C1 segment of cervical spinal cord (tissue), 14 donors: ENCODE measurements at places on chromosomes 3 and 15.

DNA sequence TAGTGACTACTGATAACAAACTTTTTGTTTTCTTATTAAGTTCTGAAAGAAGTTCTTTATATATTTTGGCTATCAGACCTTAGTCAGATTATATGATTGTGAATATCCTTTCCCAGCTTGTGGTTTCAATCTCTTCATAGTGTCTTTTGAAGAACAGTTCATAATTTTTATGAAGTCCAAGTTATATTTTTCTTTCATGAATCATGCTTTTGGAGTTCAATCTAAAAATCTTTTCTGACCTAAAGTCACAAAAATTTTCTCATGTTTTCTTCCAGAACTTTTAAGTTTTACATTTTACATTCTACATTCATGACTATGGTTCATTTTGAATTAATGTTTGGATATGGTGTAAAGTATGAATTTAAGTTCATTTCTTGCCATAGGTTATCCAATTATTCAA, 34.2 kb upstream of the OCA2 start:
- DNase-seq, result no peak

- no peak for DNase-seq
These were observed 198.5 kb upstream of the RARB start for GRCh38 chr3:25229586-25229985.

- no peak for DNase-seq
These were observed 137.0 kb downstream of the LMLN start for GRCh38 chr3:198097048-198097447.

- DNase-seq, result no peak
These were observed 29.6 kb upstream of the EHHADH start for GRCh38 chr3:185283374-185283935.

DNA sequence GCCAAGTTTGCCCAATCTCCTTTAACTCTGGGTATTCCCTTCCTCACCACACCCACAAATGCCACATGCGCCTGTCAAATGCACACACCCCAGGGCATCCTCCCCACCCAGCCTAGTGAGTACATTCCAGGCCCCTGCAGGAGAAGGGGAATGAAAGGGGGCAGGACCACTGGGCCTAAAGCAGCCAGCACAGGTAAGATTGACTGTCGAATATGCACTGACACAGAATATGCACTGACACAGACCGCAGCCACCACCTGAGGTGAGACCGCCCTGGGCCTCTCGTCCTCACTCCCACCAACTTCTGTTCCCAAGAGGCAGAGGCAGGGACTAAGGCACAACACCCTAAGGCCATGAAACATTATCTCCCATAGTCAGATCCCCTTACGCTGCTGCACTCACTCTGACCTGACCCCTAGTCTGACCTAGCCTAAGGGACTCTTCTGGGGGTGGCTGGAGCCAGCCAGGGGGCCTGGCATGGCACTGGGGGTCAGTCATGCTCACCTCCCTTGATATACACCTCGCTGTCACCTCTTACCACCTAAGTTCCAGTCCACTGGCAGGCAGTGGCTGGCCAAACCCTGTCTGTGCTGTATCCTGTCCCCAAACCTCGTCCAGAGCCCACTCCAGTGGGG, 10.8 kb downstream of the AP3B2 start:
- no peak for DNase-seq

DNA sequence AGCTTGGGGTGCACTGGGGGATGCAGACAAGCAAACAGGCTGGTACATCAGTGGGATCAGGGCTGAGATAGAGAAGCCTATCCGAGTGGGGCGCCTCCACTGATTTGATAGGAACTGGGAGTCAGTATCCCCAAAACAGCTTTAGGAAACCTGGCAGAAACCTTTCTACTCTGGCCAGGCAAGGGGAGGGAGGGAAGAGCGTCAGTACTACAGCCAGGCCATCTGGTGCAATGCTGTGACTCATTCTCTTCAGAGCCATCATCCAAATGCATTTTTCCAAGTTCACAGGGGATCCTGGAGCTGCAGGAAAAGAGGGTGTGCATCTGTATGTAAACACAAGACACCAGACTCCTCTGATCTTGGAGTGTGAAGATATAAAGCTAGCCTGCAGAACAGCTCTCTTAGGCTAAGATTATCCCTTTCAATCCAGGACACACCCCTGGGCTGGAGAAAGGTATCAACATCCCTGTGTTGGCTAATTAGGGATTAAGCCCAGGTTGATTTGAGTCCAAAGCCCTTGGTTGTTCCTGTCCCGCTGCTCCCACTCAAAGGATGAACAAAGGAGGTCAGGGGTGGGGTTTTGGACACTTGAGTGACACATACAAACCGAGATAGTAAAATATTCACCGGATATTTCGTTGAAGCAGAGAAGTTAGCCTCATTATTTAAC, 9.3 kb downstream of the GALNT15 start:
- no peak for DNase-seq

DNA sequence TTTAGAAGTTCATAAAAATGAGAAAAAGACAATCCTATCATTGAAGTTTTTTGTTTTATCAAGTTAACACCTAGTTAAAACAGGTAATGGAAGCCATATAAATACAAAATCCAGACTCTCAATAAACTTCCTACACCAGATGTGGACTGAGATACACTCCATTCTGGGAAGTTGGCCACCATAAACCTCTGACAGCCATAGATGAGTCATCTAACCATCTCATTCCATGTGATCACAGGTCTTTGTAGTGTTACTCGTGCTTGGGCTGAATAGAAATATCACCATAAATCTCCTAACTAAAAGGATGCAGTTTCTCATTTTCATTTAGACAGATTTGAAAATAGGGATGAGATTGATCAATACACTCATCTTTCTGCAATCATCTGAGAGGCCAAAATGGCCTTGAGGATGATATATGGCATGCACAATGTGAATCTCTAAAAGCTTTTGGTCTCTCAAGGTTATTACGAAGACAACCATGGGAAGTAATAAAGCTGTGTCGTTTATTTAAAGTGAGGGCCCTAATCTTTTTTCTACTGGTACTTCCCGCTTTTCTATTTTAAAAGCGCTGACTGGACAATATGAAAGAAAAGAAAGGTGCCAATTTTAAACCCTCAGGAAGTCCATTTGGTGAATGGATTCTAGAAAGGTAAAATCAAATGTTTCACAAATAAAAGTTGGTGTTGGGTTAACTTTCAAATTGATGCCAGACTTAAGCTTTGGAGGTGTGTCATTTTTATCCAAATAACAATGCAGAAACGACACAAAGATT, 155.5 kb downstream of the POLR2M start:
- DNase-seq, result no peak

GRCh38 chr3:45497963-45498362, 96.6 kb upstream of the LIMD1 start:
- no peak for DNase-seq

DNA sequence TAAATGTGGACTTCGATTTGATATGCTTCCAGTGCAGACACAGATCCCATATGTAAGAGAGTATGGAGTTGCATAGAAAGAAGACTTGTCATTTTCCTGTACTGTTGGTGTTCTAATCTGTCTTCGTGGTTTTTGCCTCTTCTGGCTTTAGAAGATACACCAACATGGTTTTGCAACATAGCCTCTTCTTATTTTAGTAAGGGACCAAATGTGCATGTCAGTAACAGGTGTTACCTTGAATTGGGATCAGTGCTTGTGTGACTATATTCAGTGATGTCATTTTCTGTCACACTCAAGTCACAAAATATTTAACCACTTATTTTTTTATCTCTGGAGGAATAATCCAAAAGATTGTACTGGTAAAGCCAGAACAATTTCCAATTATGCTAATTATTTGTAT, 140.4 kb downstream of the SNRPN start:
- DNase-seq, result no peak

- DNase-seq, result no peak
These were observed 10.9 kb upstream of the COL6A6 start for GRCh38 chr3:130506031-130506430.

- no peak for DNase-seq
These were observed 49.4 kb upstream of the ACVR2B start for GRCh38 chr3:38404286-38404685.

- DNase-seq, result no peak
These were observed 35.4 kb upstream of the RAB6B start for GRCh38 chr3:133931084-133931483.

- DNase-seq, result no peak
These were observed 33.3 kb downstream of the KPNA1 start for GRCh38 chr3:122481390-122481789.

- no peak for DNase-seq
These were observed 41.9 kb downstream of the ABHD2 start for GRCh38 chr15:89130201-89130600.

DNA sequence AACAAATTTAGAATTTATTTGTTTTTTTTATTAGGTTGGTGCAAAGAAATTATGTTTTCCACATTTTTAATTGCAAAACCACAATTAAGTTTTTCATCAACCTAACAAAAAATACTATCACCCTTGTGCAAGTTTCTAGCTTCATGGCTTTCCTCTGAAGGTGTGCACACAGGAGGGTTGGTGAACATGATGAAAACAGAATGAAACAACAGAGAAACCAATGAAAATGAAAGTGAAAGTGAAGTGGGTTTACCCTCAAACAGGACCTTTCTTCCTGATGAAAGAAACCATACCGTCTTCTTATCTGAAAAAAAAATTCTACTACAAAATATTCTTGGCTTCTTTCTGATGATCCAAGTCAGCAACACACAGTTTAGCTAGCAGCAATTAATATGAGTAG, 71.9 kb upstream of the FEZF2 start:
- DNase-seq, result no peak

DNA sequence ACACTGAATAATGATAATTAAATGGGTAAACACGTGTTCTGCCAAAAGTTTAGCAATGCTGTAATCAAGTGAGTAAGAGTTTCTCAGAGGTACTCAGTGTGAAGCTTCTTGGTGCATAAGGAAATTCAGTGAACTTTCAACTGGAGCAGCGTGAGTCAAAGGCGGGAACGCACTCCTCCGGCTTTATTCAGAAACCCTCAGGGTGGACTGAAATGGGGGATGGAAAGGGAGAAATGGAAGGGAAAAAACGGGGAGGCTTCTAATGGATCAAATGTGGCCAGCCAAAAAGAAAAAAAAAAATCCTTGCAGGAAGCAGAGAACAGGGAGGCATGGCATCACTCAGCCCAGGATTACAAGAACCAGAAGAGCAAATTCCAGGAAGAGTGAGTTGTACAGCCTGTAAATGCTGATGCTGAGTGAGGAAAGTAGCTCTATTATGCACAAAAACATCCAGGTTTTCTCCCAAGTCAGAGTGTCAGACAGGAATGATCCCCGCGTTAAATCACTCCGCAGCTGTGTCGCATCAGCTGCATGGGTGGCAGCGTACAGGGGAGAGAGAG, 85.3 kb downstream of the ASB7 start:
- no peak for DNase-seq

DNA sequence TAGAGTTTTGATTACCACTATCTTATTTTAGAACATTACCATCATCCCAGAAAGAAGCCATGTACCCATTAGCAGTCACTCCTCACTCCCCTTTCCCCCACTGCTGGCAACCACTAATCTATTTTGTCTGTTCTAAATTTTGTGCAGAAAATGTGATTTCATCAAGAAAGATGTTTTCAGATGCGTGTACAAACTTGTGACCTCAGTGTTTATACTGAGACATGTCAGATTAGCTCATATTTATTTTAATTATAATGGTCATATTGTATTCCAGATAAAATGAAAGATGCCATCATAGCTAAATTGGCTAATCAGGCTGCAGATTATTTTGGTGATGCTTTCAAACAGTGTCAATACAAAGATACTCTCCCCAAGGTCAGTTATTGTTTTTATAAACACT, 27.8 kb downstream of the PDCD6IP start:
- DNase-seq, result no peak

DNA sequence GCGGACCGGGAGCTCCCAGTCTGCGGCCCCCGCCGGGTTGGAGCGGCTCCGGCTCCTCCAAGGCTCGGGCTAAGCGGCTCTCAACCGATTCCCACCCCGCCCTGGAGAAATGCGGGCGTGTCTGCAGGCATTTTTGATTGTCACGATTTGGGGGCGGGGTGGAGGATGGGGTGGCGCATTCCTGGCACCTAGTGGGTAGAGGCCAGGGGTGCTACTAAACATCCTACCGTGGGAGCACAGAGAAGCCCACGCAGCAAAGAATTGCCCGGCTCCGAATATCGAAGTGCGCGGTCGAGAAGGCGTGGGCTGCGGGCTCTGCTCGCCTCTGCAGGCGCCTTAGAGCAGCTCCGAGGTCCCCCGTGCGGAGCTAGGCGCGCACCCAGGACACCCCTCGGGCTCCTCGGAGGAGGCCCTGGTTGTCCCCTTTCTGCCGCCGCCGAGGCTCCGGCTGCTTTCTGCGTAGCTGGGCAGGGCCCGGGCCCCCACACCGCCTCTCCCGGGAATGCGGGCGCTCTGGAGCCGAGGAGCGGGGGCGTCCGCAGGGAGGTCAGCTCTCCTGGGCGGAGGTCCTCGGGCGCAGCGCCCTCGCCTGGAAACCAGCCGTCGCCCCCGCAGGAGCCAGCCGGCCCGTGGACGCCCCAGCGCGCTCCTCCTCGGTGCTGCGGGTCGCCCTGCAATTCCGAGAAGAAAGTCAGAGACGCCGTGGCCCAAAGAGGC, 16.5 kb upstream of the LAMP3 start:
- DNase-seq, result peak; percentile 54

- no peak for DNase-seq
These were observed 98.3 kb downstream of the ABHD5 start for GRCh38 chr3:43789028-43789427.

DNA sequence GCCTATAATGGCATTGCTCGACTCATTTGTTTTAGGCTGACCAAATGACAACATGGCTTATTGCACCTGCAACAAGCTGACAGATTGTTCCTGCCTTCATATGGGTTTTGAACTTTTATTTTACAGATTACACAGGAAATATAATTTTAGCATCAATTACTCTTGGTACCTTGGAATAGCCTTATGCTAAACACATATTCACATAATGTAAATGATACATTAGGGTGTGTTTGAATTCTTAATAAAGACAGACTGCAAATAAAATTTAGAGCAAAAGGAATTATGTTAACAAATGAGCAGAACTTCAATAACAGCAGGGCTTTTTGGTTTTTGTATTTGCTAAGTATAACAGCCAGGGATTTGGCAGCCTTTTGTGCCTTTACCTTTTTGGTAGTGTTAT, 51.9 kb upstream of the TMC3 start:
- DNase-seq, result no peak

DNA sequence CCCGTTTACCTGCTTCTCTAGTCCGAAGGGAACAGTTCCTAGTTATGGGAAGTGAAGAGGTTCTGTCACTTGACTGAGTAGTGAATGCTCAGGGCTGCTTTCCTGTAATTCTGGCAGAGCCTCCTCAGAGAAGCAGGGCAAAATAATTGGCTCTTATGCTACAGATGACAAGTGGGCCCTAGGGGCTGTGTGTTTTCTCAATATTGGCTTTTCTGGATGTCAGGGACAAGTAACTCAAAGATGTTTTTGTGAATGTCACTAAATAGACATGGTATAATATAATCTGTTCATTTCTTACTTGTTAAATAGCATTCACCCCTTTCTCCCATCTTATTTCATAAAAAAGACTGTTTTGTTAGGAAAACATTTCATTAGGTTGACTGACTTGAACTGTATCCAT, 40.1 kb downstream of the SGO1 start:
- DNase-seq, result no peak

- no peak for DNase-seq
These were observed 2.5 kb downstream of the SNTN start for GRCh38 chr3:63654931-63655330.

- no peak for DNase-seq
These were observed 237.7 kb upstream of the AZI2 start for GRCh38 chr3:28586325-28586724.
